ENCODE measurements at places on chromosomes 3 and 15.

- DNase-seq, result no peak
These were observed 15.5 kb upstream of the ATP8B4 start for GRCh38 chr15:50134524-50135024.

DNA sequence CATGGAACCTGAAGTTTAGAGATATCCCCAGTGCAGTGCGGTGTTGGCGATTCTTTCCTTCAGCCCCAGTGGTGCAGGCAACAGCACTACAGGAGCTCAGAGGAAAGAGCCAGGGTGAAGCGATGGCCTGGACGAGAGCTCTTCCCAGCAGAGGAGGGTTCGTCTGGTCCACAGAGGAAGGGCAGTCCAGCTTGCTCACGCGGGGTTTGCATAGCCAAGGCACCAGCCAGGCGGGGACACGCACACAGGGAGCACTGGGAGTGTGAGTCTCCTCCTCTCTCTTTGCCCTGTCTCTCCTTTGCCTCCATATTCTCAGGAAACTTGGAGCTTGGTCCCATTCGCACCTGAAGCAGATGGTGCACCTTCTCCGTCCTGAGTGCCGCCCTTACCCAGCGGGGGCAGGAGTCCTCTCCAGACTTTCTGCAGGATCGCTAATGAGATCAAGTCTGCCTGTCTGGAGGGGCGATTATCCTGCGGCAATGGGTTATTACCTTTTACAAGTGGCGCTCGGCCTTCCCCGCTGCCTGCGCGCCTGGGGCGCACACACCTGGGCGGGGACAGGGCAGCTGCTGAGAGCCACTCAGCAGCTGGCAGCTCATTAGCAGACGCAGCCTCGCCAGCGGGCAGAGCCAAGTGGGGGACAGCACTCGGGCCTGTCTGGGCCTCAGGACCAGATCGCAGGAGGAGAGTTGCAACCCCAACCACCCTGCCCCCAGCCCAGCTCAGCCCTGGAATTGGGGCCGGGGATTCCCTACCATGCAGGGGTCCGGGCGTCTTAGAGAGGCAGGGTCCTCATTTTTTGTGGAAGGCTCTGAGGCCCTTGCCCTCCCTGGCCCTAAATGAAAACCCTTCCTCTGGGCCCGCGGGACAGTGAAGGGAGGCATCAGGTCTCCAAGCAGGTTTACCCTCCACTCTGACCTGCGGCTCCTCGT is 119.0 kb upstream of the MEF2A start:
- DNase-seq, result no peak

GRCh38 chr15:69997813-69998212 is 99.9 kb downstream of the TLE3 start:
- no peak for DNase-seq

GRCh38 chr3:127929818-127930413 is 14.9 kb downstream of the KBTBD12 start:
- no peak for DNase-seq

GRCh38 chr3:40855871-40856270 is 331.1 kb downstream of the ZNF621 start:
- DNase-seq, result no peak

DNA sequence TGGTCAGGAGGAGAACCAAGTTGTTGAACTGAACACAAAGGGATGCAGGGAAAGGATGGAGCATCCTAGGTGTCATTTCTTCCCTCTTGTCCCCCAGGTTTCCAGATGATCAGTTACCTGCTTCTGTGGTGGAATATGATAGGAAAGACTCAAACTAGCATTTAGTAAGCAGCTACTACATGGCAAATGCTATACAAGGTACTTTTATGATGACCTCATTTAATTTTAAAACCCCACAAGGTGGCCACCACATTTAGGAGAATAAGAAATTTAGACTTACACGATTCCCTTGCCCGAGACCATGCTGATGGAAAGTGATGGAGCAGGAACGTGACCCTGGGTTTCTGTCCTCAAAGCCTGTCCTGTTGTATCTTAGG is 40.9 kb downstream of the CCR4 start:
- DNase-seq, result no peak

DNA sequence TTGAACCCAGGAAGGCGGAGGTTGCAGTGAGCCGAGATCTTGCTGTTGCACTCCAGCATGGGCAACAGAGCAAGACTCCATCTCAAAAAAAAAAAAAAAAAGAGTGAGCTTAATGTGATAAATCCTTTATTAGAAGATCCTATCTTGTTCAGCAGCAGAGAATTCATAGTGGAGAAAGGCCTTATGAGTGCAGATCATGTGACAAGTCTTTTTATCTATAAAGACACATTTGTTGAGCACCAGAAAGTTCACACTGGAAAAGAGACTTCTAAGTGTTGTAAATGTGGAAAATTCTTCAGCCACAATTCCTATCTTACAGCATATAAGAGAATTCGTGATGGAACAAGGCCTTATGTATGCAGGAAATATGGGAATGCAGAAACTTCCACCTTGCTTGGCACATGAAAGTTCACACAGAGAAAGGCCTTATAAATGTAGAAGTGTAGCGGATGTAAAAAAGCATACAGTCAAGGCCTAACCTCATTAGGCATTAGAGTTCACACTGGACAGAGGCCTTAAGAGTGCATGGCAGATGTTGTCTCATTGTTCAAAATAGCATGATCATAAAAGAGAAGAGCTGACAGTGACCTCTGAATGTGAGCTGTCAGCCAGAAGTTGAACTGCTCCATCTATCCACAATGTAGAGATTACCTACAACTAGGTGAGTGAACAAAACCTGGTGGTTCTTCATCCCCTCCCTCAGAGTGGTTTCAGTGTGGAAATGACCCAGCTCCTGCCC is 16.7 kb downstream of the ADAM10 start:
- no peak for DNase-seq

- no peak for DNase-seq
These were observed 65.1 kb upstream of the MBNL1 start for GRCh38 chr3:152203652-152204051.

- DNase-seq, result no peak
These were observed 16.1 kb upstream of the CSPG5 start for GRCh38 chr3:47594792-47595191.

GRCh38 chr15:26736502-26737248 is 36.2 kb downstream of the GABRB3 start:
- no peak for DNase-seq

- no peak for DNase-seq
These were observed 58.1 kb upstream of the PROK2 start for GRCh38 chr3:71843071-71843470.
